Kidney tubule cell (primary cell): ENCODE measurements at places on chromosomes 2 and 18.

DNA sequence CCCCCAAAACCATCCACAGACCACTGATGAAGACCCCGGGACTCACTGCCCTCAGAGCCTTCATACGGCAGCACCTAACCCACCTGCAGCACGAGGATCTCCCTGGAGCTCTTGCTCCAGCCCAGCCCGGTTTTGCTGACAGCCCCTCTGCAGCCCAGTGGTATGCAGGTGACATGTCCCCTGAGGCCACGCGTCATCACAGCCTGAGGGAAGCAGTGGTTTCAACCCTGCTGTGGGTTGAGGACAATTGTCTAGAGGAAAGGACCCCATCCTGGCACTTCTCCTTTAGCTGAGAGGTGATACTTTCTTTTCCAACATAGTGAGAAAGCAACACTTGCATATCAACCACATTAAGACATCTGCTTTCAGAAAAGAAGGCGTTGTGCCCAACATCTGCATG is 134.0 kb downstream of the SEPTIN10 start:
- DNase-seq: no peak

GRCh38 chr18:76557026-76557575 is 62.1 kb upstream of the ZNF516 start:
- DNase-seq: peak; percentile 78

DNA sequence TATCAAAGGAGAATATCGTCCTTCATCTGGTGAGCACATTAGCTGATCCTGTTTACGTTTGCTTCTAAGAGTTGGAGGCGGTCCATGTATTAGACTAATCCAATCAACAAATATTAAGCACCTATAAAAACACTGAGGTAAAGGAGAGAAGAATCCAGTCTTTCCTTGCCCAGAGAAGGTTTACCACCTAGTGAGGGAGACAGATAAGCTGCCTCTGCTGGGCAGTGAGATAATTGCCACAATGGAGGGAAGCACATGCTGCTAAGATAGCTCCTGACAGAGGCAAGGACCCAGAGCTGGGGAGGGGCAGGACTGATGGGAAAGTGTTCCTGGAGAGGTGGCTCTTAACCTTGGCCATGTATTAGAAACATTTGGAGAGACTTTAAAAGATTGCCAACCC is 36.7 kb upstream of the ST8SIA5 start:
- DNase-seq: no peak

DNA sequence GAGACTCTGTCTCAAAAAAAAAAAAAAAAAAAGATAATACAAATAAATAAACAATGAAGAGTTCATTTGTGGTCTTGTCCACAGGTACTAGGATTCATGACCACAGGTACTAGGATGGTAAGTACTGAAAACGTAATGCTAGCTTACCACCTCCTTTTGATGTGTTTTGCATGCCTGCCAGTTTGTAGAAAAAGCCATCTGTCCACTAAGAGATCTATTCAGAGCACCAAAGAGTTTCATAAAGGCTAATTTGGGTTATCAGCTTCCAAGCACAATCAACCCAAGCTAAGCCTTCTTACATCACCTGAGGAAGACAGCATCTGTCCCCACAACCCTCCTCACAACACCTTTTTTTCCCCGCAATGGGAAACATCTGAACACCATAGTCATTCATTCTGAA is 477.2 kb downstream of the ZEB2 start:
- no peak for DNase-seq

DNA sequence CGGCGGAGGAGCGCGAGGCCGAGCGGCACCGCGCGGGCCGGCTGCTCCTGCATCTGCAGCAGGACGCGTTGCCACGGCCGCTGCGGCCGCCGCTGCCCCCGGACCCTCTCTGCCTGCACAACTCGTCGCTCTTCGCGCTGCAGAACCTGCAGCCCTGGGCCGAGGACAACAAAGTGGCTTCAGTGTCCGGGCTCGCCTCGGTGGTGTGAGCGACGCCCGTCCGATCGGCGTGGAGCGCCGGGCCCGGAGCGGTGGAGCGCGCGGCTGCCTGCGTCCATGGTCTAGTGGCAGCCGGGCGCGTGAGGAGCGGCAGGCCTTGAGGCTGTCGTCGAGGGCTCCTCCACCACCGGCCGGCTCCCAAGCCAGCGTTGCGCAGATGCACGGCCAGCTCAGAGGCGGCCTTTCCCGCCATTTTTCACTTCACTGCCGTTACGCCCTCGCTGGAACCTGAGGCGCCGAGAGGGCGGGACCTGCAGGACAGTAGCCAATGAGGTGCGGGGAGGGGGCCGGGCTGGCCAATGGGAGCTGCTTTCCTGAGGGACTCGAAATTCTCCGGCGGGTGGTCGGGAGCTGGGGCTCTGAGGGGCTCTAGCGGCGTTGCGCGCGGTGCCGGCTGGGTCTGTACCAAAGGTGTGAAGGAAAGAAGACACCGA is 1.9 kb downstream of the TLX2 start:
- DNase-seq: peak; percentile 46

GRCh38 chr2:85777441-85777861 is 23.7 kb downstream of the ATOH8 start:
- no peak for DNase-seq

GRCh38 chr2:127504552-127505430 is 21.5 kb downstream of the IWS1 start:
- DNase-seq: peak; percentile 52

DNA sequence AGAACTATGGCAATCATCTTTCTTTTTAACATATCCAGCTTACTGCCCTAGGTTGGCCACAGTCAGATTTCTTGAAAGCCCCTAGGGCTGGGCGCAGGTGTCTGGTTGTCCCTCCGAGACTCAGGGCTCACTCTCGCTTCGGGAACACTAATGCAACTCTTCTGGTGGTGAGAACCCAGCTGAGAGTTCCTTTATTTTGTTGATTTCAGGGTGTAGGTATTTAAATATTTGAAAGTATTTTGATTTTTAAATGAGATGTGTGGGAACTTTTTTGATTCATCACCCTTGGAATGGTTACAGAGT is 40.7 kb downstream of the INPP4A start:
- DNase-seq: no peak

DNA sequence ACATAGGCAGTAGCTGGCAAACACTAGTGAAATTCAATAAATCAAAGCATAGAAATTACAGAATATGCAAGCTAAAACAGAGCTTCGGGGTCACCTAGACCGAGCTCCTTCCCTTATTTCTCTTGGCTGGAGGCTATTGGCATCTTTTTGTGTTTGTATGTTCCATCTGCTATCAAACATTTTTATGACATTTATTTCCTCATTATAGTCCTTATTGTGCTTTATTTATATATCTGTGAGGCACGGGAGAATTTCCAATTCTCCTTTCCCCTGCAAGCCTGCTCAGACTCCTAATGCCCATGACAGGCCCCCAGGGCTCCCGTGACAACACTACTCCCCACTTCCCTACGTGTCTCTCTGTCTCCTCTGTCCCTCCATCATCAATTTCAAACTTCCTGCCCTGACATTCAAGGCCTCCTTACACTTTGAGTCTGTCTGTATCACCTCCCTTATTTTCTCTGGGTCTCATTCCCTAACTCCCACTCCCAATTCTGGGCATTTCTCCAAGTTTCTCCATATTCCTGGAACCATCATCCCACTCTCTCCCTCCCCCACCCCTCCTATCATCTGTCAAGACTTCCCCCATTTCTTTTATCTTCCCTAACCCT is 316.9 kb downstream of the OSR1 start:
- no peak for DNase-seq

DNA sequence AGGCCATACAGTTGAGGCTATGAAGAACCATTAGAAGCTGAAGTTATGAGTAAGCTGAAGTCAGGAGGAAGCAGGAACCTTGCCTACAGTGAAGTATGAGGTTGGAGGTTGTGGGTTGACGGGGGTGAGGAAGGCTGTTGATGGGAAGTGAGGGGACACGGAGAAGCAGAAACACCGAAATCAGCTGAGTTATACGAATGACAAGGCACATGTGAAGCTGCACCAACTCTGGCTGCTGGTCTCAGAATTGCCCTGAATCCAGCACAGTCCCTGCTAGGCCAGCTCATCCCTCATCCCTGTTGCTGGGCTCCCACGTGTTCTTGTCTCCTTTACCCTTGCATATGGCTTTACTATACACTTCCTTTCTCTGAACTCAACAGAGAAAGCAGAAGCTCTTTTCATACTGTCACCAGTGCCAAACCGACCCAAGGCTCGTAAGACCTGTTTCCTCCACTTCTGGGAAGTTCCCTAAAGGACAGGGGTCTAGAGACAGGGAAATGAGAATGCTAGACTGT is 9.2 kb upstream of the TMEM247 start:
- DNase-seq: no peak

GRCh38 chr2:163471947-163472346 is 263.9 kb downstream of the FIGN start:
- peak; percentile 31 for DNase-seq

DNA sequence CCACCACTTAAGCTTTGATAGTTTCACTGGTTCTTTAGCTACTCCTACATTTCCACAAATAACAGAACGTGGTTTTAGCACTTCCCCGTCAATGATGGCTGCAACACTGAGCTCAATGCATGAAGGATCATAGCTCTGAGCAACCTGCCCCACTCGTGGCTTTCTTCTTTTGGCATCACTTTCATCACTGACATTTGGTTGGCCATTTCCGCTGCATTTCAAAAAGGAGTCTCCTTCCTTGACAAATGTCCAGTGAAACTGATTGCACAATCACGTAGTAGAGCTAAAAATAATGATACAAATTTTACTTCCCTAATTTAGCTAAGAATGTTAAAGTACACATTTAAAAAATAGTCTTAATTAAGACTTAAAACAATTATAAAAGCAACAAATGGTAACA is 205.2 kb upstream of the HDAC4 start:
- DNase-seq: no peak

DNA sequence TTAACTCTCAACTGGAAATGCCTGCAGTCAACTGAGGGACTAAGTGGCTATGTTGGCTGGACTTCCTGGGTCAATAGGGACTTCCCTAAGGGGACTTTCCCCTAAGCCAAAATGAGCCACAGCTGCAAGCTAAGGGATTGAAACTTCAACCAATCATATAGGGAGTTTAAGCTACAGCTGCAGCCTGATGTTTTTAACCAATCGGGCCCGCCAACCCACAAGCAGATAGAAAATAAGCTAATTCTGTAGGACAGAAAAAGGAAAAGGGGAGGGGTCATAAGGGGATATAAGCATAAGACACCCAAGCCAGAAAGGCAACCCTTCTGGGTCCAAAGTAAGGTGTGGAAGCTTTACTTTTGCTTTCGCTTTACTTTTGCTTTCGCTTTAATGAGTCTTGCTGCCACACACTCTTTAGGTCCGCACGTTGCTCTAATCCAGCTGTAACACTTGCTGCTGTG is 927.5 kb downstream of the ERBB4 start:
- peak; percentile 3 for DNase-seq

DNA sequence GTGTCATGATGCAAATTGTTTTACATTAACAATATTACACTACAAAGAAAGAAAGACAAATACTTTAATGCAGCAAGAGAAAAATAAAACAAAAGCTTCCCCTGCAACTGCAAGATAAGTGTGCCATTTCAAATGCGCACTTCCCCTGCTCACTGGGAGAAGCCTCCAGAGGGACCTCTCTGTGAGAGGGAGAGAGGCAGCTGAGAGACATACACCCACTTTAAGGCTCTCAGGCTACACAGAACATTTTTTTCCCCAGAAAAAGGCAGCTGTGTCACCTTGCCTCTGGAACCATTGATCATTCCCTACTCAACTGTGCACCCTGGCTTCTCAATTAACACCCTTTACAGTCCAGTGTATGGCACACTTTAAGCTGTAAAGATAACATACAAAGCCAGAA is 75.2 kb downstream of the DPP4 start:
- DNase-seq: no peak

- peak; percentile 4 for DNase-seq
Measured at GRCh38 chr2:88950010-88950409, 258.5 kb downstream of the RPIA start.

- peak; percentile 91 for DNase-seq
Measured at GRCh38 chr2:234880551-234881211, 71.1 kb upstream of the SH3BP4 start.

GRCh38 chr18:76515576-76515975 is 20.5 kb upstream of the ZNF516 start:
- no peak for DNase-seq

- no peak for DNase-seq
Measured at GRCh38 chr18:5841518-5841917, 53.8 kb downstream of the TMEM200C start.

DNA sequence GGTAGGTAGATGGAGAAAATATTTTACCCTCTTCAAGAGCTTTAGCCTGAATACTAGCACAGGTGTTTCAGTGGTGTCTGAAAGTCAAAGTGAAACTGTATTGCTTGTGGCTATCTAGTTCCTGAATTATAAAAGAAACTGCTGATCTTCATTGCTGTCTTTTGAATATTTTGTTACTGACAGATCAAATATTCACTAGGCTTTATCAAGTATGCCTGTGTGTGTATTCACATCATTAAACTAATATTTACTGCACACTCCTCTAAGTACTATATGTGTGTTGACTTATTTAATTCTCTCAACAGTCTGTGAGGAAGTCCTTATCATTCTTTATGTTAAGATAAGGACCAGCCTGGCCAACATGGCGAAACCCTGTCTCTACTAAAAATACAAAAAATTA is 139.6 kb downstream of the SOCS6 start:
- DNase-seq: no peak

GRCh38 chr2:42425697-42426096 is 64.7 kb upstream of the COX7A2L start:
- DNase-seq: no peak

DNA sequence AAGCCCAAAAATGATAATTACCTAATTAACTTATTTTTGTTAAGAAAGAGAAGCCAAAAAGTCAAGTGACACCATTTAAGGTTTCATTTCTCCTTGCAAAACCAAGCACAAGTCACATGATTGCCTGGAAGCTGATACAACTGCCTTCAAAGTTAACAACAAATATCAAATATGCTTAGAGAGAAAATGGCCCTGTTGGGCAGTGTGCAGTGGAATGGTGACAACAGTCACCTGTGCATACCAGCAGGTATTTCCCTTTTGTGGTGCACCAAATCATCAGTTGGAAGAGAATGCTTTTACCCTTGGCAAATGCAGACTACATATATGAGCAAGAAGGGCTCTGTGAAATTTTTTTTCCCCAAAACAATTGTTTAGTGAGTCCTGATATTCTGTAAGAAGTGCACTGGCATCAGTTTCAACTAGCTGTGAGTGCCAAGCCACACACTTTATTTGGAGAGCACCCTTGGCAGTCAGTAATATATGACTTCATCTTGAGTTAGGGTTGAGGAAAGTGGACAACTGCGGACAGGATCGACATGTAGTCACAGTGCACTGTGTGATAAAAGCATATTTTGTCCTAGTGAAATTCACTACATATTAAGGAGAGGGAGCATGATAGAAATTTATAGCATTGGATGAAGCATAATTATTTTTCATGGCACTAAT is 74.9 kb upstream of the DOCK10 start:
- no peak for DNase-seq
